ENCODE measurements at places on chromosomes 11 and 22.

DNA sequence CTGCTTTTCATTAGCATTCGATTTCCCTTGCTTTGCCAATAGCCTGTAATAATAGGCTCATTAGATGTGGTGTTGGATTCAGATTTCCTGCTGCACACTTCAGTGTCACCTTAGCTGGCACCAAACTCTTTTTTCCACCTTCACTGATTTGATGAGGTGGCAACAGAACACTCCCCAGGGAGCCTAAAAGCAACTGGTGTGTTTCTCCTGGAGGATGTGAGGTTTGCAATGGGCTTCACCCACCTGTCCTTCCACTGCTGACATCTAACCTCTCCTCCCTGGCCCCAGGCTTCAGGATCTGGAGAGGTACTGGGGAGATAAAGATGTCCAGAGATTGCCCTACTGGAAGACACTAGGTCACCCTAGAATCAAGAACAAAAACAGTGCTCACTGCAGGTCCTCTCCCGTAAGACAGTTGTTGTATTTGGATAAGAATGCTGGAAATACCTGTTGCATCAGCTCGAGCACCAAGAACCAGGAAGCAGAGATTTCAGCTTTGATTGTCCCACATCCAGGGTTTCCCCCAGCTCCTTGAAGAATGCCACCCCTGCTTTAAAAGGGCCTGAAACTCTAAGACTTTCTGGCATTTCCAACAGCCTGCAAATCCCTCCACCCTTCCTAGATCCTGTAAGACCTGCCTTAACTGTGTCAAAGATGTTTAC is 96.9 kb downstream of the SLC1A2 start:
- DNase-seq: no peak

DNA sequence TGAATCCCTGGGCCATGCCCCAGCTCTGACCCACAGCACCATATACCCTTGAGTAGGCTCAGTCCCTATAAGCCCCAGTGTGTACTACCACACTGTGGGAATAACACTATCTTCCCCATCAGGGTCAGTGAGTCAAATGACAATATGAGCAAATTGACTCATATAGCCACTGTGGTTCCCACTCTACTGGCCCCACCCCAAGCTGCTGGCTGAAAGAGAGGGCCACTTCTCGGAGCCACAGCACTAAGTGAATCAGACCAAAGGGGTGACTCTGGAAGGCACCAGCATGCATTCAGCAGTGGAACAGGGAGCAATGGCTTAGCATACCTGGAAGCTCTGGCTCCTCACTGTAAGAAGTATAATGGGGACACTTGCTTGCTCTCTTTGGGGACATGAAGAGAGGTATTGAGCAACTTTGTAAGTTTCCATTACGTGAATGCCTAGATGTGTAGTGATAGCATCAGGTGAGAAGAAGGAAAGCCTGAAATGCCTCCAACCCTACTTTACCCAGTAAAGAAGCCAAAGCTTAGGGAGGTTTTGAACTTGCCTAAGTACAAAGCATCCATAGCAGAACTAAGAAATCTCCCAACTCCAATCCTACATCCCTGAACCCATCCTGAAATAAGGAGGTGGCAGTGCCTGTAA is 13.5 kb downstream of the CD59 start:
- no peak for DNase-seq

DNA sequence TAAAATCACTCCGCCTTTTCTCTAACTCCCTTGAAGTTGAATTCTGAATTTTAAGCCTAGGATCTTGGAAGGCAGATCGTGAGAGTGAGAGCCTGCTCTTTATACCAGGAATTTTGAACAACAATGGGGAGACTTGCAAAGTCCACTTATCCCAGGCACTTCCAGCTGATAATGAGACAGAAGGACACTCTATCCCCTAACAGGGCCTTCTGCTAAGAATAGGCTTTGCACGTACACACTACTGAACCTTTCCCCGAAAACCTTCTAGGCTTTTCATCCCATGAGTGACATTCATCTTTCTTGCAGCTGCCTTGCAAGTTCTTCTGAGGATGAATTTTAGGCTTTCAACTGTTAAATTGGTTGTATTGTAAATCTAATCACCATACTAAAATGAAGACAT is 44.0 kb upstream of the WT1 start:
- no peak for DNase-seq

DNA sequence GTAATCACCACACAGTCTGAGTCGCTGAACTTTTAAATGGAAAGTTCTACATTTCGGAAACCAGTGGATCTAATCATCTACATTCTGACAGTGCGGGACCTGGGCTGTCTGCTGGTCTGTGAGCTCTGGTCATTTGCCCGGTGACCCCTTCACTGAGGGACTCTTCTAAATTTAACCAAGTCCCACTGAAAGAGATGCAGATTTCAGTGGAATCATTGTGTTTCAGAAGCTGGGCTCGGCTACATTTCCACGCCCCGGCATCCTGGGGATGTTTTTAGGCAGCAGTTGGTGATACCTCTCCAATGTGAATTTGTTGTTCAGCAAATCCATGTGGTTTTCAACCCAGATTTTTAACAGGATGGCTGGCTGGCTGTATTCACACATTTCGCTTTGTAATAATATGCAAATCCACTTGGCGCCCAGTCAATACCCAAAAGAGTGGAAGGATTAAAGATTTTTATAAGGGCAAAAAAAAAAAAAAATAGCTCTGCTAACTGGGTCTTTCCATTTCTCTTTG is 145.5 kb upstream of the RASSF10 start:
- DNase-seq: no peak

DNA sequence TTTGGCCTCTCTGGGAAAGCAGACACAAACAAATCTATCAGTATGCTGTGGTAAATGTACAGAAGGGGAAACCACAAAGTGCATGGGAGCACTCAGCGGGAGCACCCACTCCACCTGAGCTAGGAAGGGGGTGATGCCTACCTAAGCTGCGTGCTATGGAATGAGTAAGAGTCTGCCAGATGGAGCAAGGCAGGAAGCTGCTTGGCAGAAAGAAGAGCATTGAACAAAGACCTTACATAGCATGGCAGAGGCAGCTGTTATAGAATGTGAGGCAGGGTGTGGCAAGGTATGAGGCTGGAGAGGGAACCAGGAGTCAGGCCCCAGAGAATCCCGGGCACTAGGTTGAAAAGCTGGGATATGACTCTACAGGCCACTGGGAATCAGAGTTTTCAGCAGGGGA is 13.8 kb upstream of the MTFP1 start:
- no peak for DNase-seq

DNA sequence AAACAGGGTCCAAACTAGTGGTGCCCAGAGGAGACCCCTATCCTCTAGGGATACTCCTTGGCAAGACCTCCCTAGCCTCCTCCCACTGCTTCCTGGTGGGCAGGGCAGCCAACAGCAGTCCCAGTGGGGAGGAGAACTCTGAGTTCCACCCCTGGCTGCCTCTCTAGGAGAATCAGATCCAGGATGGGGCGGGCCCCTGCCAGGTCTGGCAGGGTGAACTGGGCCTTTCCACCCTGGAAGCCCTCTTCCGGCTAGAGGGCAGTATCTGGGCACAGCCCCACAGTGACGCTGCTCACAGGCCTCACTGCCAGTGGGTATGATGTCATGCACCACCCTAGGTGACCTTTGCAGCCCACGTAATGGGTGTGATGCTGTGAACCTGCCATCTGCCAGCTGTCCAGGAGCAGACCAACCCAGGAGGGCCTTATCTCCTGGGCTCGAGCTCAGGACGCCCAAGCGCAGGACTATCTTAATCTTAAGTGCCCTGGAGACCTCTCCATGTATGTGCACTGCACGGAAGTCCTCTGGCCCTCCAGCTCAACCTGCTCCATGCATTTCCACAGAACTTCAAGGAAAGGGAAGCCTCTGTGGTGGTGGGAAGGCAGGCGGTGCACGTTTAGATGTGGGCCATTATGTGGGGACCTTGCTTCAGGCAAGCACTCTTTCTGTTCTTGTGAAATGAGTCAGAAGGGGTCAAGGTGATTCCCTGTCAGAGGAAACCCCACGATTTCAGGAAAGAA is 31.8 kb upstream of the FCHSD2 start:
- DNase-seq: no peak

DNA sequence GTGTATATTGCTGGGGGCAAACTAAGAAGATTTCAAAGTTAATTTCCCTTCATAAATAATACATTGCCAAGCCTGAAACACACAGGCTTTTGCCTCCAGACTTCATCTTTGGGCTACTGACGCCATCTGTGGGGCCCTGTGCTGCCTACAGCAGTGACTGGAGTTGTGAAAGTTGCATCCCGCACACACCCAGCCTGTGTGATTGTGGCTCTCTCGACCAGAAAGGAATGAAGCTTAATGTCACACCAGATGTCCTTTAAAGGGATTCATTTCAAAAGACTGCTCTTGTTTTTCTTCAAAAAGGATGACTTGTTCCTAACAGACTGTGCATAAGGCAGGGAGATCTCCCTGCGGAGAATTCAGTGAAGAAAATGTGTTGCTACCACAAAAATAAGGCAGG is 210.5 kb downstream of the FAM181B start:
- DNase-seq: peak; percentile 65

- no peak for DNase-seq
Measured at GRCh38 chr11:20887137-20887536, 217.8 kb downstream of the NELL1 start.

DNA sequence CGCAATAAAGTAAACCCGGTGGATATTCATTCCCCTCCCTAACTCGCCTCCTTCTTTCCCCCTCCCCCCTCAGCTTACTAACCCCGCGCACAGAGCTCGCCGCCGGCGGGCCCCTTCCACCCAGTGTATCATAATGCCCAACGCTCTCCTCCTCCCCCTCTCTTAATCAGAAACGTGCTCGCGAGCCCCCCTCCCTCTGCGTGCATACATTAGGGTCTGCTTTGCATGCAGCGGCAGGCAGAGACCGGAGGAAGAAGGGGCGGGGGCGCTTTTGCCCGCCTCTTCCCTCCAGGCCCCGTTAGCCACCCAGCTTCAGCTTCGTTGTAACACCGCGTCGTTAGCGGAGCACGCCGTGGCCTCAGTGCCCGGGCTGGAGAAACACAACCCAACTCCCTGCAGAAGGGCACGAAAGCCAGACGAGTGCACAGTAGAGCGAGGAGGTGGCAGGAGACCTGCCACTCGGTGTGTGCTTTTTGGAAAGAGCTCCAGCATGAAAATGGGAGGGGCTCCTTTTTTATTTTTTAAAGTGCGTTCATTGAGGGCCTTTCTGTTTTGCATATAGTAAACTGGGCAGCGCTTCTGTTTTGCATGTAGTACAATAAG is 901 bp upstream of the KMT2A start:
- peak; percentile 99 for DNase-seq

- no peak for DNase-seq
Measured at GRCh38 chr11:65692367-65692766, 19.7 kb upstream of the KAT5 start.

DNA sequence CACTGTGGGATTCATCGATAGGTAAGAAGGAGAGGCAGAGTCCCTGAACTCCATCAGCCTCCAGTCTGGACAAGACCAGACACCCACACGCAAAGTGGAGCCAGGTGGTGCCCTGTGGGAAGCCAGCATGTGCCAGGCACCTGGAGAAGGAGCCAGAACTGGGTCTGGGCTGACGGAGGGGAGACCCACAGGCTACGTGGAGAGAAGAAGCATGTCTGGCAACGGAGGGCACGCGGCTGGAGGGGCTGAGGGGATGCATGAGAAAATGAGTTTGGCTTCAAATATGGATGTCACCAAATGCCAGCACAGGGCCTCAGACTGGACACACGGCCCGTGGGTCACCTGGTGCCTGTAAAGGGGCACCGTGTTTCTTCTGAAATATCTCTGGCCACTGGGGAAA is 55.7 kb downstream of the LINC01488 start:
- DNase-seq: no peak

GRCh38 chr22:41305646-41306045 is 4.3 kb downstream of the ZC3H7B start:
- DNase-seq: no peak

DNA sequence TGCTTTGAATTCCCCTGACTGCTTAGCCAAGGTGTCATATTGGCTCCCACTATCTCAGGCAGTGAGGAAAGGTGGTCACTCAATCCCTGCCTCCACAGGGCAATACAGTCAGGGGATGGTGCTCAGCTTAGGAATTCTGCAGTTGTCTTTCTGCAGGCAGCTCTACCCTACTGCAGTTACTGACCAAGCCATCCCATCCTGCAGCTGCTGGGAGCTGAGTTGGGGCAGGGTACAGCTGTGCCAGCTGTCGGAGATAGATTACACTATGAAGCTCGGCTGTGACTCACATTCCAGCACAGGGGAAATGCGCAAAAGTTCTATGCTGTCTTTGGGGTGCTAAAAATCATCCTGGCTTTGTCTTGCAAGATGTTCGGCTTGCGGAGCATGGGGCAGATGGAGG is 4.4 kb upstream of the DAGLA start:
- no peak for DNase-seq

DNA sequence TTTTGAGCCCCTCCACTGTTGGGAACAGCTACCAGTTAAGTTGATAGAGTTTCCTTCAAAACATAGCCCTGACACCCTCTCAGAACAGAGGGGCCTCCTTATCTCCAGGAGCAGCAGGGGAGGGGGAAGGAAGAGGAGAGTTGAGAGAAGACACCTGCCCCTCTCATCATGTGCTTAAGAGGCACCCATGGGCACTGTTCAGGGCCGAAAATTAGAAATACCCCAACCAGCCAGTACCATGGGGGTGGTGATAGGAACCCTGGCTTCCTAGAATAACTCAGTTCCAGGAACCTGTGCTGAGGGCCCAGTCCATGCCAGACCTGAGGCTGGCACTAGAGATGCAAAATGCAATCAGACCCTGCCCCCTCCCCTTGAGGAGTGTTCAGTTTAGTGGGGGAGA is 9.3 kb upstream of the GDPD5 start:
- no peak for DNase-seq

DNA sequence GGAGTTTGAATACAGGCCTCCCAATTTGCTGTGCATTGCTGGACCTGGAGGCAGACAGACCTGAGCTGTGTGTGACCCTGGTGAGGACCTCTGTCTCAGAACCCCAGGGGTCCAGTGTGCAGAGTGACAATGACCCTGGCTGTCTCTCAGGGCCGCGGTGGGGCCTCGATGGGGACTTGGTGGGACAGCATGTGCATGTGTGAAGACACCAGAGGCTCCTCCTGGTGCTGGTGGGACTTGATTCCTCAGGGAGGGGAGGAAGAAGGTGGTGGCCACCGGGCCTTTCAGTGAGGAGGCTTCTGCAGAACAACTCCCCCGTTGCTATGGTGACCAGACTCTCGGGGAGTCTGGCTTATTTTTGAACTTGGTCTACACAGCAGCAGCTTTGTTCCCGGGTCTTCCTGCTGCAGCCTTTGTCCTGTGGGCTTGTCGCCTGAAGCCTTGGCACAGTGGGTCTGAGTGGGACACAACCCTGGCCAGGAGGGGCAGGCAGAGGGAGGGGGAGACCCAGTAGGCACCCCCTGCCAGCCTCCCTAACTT is 35.3 kb downstream of the MCM5 start:
- peak; percentile 12 for DNase-seq

DNA sequence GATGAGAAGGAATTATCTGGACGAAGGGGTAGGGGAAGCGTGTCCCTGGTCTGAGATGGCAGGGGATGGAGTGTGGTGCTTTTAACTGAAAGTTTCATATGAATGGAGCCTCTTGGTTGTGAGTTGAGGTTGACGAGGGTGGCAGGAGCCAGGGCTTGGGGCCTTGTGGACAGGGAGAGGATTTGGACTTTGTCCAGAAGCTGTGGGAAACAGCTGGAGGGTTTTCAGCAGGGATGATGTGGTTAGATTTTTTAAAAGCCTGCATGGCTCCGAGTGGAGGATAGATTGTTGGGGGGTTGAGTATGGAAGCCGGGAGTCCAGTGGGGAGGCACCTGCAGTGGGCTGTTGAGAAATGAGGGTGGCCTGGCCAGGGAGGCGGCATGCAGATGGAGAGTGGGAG is 24.8 kb downstream of the MYO7A start:
- DNase-seq: no peak
